Articular chondrocyte of knee joint (primary cell): ENCODE measurements at places on chromosomes 5 and 9. TPM values are rescaled to one million over a fixed set of nuclear protein-coding genes. Genes with fewer than 3 reads are reported as not detected.

Gene TRPM3
- 0.11 and 0.13 TPM in 2 replicates for total RNA-seq

Gene PCDHA10
- 0.13 and 0.54 TPM in 2 replicates for total RNA-seq

Gene SLC6A3
- 0.11 and 0.13 TPM in 2 replicates for total RNA-seq

Gene PAEP
- total RNA-seq, result not detected in 2 replicates
